ENCODE measurements at places on chromosomes 3 and 15. TPM values are rescaled to one million over a fixed set of nuclear protein-coding genes. Genes with fewer than 3 reads are reported as not detected.

DNA sequence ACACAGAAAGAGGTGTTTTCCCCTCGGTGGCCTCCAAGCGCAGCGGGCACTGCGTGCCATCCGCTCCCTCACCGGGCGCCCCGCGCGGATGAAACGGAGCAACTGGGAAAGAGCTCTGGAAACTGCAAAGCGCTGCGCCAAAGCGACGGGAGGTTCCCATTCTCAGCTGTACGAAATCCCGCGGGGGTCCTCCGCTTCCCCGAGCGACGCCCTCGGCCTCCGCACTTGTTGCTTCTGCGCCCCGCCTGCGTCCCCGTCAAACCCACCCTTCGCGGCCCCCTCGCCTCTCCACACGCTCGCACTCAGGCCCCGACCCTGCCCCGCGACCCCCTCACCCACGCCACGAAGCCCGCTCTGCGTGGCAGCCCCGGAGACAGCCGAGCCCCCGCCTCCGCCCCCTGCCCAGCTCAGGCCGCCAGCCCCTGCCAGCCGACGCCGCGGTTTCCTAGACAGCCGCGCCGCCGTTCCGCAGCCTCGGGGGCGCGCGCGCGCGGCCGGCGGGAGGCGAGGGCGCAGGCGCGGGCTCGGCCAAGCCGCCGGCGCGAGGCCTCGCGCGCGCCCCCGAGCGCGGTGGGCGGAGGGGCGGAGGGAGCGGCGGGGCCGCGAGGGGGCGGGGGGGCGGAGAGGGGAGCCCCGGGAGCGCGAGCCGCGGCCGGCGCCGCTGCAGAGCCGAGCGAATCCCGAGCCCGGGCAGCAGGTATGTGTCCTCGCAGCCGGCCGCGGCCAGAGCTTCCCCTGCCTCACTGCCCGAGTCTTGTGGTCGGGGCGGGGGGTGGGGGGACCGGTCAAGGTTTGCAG, at the start of gene TMEM266:
TSS of gene TMEM266 (plus strand) at position 666 of the 798 bp plus-strand sequence. CDS start 74,279 bp downstream, outside the sequence.
- DNase-seq = peak; percentile 70
- peak within 1 kb of the TSS; percentile 35 for H3K27ac ChIP-seq
- H3K4me1 ChIP-seq = peaks cover 21% of the 10 kb centered on the region
- peak within 1 kb of the TSS; percentile 72 for H3K4me3 ChIP-seq
- peaks cover 21% of the 10 kb centered on the region for H3K27me3 ChIP-seq

- H3K27me3 ChIP-seq = peaks cover under 1% of the 10 kb centered on the region
- no peak for DNase-seq
- H3K27ac ChIP-seq = no peak overlapping the region
Measured at GRCh38 chr3:158804441-158804840, 2.6 kb downstream of the MFSD1 start.

GRCh38 chr3:46717447-46718231, at the start of gene PRSS50:
Gene PRSS50 (minus strand): TSS chr3:46717869. CDS start chr3:46717824, 45 bp downstream.
- H3K27ac ChIP-seq = no peak within 1 kb of the TSS
- peaks cover 2% of the 10 kb centered on the region for H3K27me3 ChIP-seq
- no peaks in the 10 kb centered on the region for H3K36me3 ChIP-seq

DNA sequence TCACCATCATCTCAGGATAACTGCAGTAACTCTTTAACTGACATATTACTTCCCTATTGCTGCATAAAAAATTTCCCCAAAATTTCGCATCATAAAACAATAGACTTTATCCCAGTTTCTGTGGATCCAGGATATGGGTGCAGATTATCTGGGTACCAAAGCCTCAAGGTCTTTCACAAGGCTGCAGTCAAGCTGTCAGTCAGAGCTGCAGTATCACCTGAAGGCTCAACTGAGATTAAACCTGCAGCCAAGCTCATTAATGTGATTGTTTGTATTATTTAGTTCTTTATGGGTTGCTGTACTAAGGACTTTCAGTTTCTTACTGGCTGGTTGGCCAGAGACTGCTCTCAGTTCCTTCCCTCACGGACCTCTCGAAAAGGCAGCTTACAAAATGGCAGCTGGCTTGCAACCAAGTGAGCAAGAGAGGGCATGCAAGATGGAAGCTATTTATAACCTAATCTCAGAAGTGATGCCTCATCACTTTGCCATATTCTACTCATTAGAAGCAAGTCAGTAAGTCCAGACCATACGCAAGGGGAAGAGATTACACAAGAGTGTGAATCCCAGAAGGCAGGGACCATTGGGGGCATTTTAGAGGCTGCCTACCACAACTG, 54.9 kb downstream of the DCUN1D1 start:
- H3K27ac ChIP-seq = no peak overlapping the region
- no peaks in the 10 kb centered on the region for H3K27me3 ChIP-seq
- H3K4me3 ChIP-seq = no peak overlapping the region

- peaks cover 27% of the 10 kb centered on the region for H3K4me1 ChIP-seq
- no peak overlapping the region for H3K4me3 ChIP-seq
- no peak for DNase-seq
- H3K27ac ChIP-seq = peak overlapping the region; percentile 90
- no peaks in the 10 kb centered on the region for H3K36me3 ChIP-seq
Measured at GRCh38 chr3:4597208-4597985, 104.2 kb downstream of the ITPR1 start.

KBTBD12 gene
- total RNA-seq = 0.07 TPM

SLC51A gene
- total RNA-seq = not detected

GP5 gene
- 0.11 TPM for total RNA-seq
